Panc1 (cell line): ENCODE measurements at places on chromosomes 2 and 18.

- DNase-seq, result no peak
Measured at GRCh38 chr2:180225118-180225517, 218.0 kb upstream of the CWC22 start.

DNA sequence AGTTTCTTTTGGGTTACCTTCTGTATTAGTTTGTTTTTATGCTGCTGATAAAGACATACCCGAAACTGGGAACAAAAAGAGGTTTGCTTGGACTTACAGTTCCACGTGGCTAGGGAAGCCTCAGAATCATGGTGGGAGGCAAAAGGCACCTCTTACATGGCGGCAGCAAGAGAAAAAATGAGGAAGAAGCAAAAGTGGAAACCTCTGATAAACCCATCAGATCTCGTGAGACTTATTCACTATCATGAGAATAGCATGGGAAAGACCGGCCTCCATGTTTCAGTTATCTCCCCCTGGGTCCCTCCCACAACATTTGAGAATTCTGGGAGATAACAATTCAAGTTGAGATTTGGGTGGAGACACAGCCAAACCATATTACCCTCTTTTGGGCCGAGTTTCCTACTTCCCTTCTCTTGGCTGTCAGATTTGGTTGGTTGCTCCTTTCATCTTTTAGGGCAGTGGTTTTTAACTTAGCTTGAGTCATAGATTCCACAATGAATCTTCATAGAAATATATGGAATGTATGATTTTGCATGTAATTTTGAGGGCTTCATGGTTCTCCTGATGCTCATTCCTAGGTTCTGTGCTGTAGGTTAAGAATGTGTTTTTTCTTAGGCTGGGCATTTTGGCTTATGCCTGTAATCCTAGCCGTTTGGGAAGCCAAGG, 44.2 kb downstream of the CEP192 start:
- no peak for DNase-seq

DNA sequence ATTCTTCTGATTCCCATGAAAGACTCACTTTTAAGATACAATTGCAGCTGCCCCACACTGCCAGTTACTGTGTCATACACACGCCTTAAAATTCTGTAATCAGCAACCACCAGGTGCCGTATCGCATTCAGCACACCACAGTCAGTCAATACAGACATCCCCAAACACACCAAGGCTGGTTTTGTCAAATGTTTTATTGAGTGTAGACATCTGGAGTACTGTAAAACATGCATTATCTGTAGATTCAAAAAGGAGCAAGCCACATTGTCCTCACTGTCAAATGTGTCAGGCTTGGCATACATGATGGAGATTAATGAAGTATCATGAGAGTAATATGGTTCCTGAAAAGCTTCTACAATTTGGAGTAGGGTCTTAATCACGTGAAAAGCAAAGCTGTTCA, 109.7 kb upstream of the SP3 start:
- DNase-seq, result no peak

DNA sequence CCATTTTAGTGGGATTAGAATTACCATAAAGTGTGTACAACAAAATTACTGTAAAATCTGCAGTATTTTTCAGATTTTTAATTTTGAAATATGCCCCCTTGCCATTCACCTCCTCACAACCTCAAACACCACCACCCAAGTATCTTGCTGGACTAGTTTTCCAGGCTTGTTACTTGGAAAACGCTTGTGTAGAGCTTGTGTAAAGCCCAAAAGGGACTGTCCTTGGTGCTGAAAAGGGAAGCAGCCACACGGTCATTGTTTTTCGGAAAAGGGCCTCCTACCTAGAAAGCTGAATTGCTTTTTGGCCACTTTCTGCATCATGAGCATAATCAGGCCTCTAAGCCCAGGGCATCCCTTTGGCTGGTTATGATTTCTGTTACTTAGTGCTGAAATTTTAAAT, 563.4 kb downstream of the LRRTM4 start:
- DNase-seq, result no peak

DNA sequence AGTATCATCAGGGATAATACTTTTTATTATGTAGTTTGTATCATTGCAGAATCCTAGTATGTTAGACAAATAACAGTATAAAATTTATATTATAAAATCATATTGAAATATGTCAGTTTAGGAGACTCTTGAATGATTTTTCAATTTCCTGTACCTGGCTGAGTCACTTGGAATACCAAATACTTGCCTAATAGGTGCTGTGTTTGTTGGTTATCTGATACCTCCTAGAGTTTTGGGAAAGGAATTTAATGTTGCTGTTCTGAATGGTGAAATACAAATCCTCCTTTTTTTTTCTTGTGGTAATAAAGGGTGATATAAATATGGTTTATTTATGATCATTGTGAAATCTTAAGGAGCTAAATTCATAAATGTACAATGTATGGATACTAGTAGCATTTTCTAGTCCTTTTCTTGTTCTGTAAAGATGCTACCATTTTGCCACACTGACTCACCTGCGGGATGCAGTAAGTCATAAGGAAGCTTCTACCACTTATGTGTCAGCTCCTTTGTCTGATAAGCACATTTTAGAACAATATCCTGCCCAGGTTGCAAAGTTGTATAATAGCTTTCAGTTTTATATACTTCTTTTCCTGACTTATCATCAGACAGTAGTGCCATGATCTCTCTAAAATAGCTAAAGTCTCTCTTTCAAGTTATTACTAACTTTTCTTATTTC, 465.5 kb downstream of the XIRP2 start:
- no peak for DNase-seq
